ENCODE measurements at places on chromosomes 16 and 17.
A peak's percentile ranks its signal among the peaks of the same experiment; 100 is the strongest.

DNA sequence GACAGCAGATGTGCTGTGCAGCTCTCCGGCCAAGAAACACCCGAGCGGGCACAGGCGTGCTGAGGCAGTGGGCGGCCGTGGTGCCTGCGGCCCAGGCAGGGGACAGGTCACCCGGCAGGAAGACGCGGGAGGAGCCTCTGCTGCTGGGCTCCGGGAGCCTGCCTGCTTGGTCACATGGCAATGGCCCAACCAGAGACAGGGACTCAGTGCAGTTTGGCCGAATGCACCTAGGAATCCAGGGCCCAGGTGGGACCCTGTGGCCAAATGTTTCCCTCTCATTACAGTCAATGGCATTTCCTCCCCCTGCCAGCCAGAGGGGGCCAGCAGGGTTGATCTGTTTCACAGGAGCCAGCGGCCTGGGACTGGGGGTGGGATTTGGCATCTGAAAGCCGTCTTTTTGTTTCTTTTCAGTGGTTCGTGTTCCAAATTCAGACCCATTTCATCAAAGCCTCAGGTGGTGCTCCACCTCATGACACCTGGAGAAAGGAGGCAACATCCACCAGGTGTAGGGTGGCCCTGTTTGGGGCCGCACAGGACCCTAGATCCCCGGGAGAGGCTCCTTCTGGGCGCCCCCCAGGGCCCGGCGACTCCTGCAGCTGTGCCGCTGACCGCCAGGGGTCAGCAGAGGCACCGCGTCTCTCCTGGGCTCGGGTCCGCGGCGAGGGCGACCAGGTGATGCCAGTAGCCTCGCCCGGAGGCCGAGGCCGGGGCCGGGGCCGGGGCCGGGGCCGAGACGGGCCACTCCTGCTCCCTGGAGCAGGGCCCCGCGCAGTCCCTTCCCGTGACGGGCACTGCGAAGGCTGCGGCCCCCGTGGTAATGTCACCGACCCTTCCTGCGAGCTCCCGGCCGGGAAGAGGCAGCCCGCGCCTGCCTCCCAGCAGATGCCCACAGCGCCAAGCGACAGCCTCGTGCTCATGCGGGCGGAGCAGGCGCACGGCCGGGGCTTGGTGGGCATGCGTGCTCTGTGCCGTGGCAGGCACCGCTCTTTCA lies 118.5 kb downstream of the C16orf78 start:
- DNase-seq, result no peak

DNA sequence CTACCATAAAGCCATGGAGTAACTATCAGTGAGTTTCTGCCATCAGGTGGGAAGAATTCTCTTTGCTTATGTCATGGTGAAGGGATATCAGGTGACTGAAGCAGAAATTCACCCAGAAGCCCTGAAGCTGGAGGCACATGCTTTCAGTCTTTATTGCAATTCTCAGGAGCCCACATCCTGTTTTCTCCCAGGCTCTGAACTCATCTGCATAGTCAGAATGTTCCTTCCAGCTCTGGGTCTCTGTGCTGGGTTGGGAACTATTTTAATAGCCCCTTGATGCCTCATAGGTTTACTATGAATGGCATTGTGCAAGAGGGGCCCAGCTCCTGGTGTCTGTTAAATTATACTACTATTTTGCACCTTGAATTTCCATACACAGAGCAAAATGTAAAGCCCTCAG lies 198.4 kb upstream of the SOX9 start:
- DNase-seq, result peak; percentile 68

DNA sequence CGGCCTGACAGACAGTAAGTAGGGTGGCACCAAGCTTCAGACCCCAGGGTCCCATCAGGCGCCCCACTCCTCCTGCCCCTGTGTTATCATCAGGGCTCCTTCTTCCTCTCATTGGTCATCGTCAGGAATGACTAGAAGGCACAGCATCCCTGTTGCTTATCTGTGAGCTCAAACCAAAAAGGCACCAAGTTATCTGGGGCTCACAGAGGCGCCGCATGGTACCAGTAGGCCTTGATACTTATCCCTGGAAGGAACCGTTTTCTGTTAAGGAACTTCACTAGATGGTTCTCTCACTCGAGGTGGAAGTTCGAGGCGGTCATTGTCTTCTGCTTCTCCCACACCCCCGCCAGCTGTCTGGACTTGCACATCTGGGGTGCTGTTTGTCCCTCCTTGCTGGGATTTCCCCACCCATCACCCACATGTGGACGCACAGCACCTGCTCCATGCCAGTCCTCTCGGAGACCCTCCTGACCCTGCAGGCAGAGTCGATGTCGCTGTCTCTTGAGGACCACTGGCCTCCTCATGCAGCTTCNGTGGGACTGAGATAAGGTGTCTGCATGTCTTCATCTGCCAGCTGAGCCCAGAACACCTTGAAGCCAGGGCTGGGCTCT lies 52.1 kb downstream of the METRNL start:
- DNase-seq, result no peak

- DNase-seq, result no peak
These were observed 32.3 kb upstream of the DYNLL2 start for GRCh38 chr17:58050966-58051365.

GRCh38 chr16:73010150-73010676 lies 37.7 kb downstream of the ZFHX3 start:
- DNase-seq, result no peak

GRCh38 chr17:68792873-68793272 lies 162.3 kb downstream of the ABCA8 start:
- DNase-seq, result no peak
